ENCODE measurements at places on chromosomes 2 and 18.
A peak's percentile ranks its signal among the peaks of the same experiment; 100 is the strongest.

DNA sequence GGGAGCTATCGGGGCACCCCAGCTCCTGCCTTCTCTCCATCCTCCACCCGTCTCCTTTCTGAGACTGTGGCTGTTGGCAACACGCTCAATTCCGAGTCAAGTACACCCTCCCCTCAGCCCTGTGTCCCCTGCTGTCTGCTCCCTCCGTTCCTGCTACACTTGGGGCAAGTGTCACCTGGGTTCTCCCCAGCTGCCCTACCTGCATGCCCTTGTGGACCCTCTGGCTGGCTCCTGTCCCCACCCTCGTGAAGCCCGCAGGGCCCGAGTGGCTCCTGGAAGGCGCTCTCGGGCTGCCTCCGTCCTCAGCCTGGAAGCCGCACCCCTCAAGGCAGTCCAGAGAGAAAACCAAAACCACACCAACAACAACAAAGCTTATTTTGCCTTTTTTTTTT, 33.9 kb downstream of the PDIA6 start:
- peaks cover 13% of the 10 kb centered on the region for H3K4me1 ChIP-seq
- no peak overlapping the region for H3K4me3 ChIP-seq
- DNase-seq, result no peak
- no peaks in the 10 kb centered on the region for H3K27me3 ChIP-seq

- no peak for DNase-seq
- no peak overlapping the region for H3K4me3 ChIP-seq
- H3K27ac ChIP-seq, result no peak overlapping the region
- H3K27me3 ChIP-seq, result no peaks in the 10 kb centered on the region
- no peaks in the 10 kb centered on the region for H3K36me3 ChIP-seq
- no peaks in the 10 kb centered on the region for H3K4me1 ChIP-seq
These were observed 1383.2 kb downstream of the LRP1B start for GRCh38 chr2:140747665-140748064.

DNA sequence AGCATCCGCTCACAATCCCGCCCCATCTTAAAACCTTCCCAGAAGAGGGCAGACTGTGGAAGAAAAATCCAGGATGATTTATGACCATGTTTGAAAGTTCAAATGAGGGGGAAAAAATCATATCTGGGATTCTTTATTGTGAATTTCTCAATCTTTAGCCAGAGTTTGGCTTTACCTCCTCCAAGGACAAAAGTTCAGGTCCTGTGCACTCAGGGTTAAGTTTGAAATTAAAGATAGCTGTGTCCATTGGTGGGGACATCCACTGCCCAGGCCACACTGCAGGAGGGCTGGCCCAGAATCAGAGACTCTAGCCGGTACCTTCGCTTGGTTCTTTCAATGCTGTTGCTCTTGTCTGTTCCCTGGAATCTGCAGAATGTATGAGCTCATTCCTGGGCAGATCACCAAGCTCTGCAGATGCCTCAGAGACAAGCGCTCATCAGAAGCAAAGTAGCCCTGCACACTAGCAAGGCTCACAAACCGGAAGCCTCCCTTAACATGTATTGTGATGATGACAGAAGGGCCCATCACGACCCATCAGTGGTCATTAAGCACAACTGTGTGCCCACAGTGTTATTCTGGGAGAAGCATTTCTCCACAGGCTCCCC, 375.3 kb upstream of the KLHL29 start:
- H3K27me3 ChIP-seq, result no peaks in the 10 kb centered on the region
- peak overlapping the region; percentile 8 for H3K27ac ChIP-seq
- no peaks in the 10 kb centered on the region for H3K4me1 ChIP-seq
- peak; percentile 29 for DNase-seq
- no peak overlapping the region for H3K4me3 ChIP-seq

DNA sequence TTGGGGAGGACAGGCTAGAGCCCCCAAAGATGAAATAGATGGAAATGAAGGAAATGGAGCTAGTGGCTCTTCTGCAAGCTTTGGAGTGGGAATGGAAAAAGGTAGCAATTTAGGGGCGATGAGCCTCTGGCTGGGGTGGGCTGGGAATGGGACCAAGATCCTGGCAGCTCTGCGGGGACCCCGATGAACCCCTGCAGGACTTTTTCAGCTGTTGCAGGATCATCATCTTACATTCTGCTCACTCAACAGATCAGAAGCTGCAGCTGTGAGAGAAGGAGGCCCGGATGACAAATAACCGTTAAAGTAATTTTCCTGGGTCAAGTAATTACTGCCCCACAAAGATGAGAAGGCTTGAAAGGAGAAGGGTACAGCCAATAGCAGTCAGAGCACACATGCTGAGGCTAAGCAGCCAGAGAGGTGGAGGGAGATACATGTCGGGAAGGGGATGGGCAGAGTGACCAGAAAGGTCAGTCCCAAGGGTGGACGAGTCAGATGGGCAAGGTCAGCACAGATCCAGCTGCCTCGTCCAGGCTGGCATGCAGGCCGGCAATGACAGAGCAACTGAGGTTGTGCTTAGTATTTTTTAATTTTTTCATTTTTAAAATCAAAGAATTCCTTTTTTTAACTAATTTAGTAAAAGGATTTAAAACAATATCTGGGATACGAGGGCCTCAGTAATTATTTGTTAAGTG, 245.0 kb upstream of the RAB6C start:
- H3K36me3 ChIP-seq, result no peaks in the 10 kb centered on the region
- H3K4me3 ChIP-seq, result no peak overlapping the region
- DNase-seq, result no peak
- no peaks in the 10 kb centered on the region for H3K4me1 ChIP-seq
- no peaks in the 10 kb centered on the region for H3K27me3 ChIP-seq

DNA sequence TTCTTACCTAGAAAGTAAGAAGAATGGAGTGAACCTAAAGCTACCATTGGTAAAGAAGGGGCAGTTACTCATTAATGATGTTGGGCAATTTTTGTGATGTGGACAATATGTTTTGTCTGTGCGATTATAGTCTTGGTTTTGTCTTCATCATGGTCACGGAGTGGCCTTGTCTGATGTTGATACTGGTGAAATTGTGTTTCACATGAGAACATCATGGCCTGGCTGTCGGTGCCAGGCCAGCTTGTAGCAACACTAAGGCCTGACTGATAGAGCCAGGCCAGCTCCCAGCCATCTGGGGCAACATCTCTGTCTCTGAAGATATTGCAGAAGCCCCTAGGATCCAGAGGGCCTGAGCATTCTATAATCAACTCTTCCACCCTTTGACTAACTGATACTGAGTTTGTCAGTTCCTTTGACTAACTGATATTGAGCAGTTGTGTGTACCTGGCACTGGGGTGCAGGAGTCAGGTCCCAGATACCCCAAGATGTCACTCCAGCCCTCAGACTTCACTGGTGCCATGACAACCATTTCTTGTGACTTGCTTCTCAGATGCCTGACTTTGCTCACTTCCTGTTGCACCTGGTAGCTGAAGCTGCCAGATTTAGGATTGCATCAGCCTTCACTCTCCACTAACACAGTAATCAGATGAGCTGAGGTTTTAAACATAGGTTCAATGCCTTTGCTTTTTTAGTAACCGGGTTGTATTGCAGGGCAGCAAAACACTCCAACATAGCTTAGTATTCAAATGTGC, 62.5 kb downstream of the RPIA start:
- H3K4me1 ChIP-seq, result no peaks in the 10 kb centered on the region
- DNase-seq, result no peak
- no peaks in the 10 kb centered on the region for H3K27me3 ChIP-seq
- H3K4me3 ChIP-seq, result no peak overlapping the region
- peaks cover 98% of the 10 kb centered on the region for H3K36me3 ChIP-seq
- H3K27ac ChIP-seq, result no peak overlapping the region

DNA sequence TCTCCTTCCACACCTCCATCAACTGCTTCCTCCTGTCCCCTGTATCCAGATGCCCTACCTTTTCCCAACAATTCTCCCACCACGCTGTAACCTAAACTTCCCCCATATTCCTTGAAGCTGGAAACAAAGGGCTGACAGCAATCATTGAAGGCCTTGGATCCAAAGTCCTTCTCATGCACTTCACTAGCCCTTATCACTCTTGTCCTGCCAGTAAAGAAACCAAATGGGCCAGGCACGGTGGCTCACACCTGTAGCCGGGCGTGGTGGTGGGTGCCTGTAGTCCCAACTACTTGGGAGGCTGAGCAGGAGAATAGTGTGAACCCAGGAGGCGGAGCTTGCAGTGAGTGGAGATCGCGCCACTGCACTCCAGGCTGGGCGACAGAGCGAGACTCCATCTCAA, 11.9 kb upstream of the ADNP2 start:
- H3K27me3 ChIP-seq, result no peaks in the 10 kb centered on the region
- H3K4me3 ChIP-seq, result no peak overlapping the region
- no peaks in the 10 kb centered on the region for H3K4me1 ChIP-seq
- no peak overlapping the region for H3K27ac ChIP-seq

GRCh38 chr2:185876234-185876633, 137.6 kb downstream of the FSIP2 start:
- no peaks in the 10 kb centered on the region for H3K36me3 ChIP-seq
- no peak overlapping the region for H3K4me3 ChIP-seq
- H3K27ac ChIP-seq, result no peak overlapping the region
- no peak for DNase-seq
- H3K27me3 ChIP-seq, result no peaks in the 10 kb centered on the region
- H3K4me1 ChIP-seq, result no peaks in the 10 kb centered on the region

DNA sequence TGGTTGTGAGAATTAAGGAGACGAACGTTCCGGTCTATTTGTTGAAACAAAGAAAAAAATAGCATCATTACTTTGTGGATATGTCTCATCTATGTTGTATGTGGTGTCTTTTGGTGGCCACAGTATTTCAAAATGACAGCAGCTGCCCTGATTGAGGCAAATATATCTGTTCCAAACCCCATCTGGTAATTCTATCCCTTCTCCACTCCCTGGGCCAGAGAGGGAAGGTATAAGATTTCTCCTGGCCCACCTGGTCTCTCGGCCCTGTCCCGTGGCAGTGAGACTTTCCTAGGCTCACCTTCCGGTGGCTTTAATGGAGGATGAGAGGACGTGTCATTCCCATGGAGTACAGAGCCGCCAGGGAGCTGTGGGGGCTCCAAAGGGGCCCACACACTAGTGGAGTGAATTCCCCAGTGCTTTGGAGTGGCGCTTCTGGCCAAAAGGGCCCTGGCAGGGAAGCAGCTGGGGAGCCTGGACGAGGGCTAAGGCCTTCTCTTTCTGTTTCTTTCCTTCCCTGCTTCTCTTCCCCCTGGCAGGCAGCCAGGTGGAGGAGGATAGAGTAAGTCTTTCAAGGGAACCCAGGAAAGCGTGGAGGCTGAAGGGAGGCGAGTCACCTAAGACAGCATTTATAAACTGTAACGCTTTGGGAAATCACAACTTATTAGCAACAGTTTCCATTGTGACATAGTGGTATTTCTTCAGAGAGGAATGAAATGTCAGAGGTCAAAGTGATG, 5.6 kb downstream of the FOSL2 start:
- H3K27me3 ChIP-seq, result no peaks in the 10 kb centered on the region
- no peaks in the 10 kb centered on the region for H3K4me1 ChIP-seq
- H3K27ac ChIP-seq, result peak overlapping the region; percentile 100
- H3K36me3 ChIP-seq, result no peaks in the 10 kb centered on the region
- H3K4me3 ChIP-seq, result no peak overlapping the region

GRCh38 chr2:68733365-68733764, 1.2 kb upstream of the ARHGAP25 start:
- no peak for DNase-seq
- H3K36me3 ChIP-seq, result no peaks in the 10 kb centered on the region
- H3K4me1 ChIP-seq, result no peaks in the 10 kb centered on the region

GRCh38 chr2:233334915-233335314, 19.4 kb upstream of the DGKD start:
- H3K36me3 ChIP-seq, result no peaks in the 10 kb centered on the region
- H3K27ac ChIP-seq, result no peak overlapping the region
- H3K27me3 ChIP-seq, result no peaks in the 10 kb centered on the region

DNA sequence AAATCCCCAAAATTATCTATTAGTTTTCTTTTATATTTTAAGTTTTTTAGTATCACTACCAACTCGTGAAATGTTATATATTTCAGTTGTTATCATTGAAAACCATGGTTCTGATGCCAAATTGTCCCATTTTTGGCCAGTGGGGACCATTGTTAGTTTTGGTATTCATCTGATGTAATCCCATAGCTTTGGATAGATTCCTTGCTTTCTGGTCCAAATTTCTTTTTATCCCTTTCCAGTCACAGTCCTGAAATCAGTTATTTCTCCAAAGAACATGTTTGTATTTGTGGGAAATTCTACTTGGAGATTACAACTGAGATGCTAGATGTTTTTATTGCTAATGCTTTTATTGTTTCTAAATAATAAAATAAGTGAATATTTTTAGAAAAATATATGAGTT, 976.8 kb upstream of the CRIM1 start:
- H3K27ac ChIP-seq, result no peak overlapping the region
- DNase-seq, result no peak
- H3K27me3 ChIP-seq, result no peaks in the 10 kb centered on the region
- H3K4me1 ChIP-seq, result no peaks in the 10 kb centered on the region
- H3K36me3 ChIP-seq, result no peaks in the 10 kb centered on the region

DNA sequence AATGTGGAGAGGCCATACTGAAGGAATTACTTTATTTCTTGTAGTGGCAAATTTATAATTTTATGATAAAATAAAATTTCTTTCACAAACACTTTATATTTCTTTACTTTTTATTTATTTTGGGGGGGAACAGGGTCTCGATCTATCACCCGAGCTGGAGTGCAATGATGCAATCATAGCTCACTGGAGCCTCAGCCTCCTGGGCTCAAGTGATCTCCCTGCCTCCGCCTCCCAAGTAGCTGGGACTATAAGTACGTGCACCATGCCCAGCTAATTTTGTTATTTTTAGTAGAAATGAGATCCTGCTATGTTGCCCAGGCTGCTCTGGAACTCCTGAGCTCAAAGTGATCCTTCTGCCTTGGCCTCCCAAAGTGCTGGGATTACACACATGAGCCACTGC, 59.6 kb downstream of the SOS1 start:
- H3K27me3 ChIP-seq, result no peaks in the 10 kb centered on the region
- no peak overlapping the region for H3K4me3 ChIP-seq
- H3K4me1 ChIP-seq, result no peaks in the 10 kb centered on the region
- no peaks in the 10 kb centered on the region for H3K36me3 ChIP-seq
- no peak overlapping the region for H3K27ac ChIP-seq
- no peak for DNase-seq

- H3K36me3 ChIP-seq, result no peaks in the 10 kb centered on the region
- DNase-seq, result no peak
- no peak overlapping the region for H3K4me3 ChIP-seq
- no peaks in the 10 kb centered on the region for H3K4me1 ChIP-seq
- H3K27me3 ChIP-seq, result no peaks in the 10 kb centered on the region
These were observed 87.7 kb upstream of the LRP1B start for GRCh38 chr2:142218471-142218870.

GRCh38 chr2:5937851-5938565, 245.8 kb downstream of the SOX11 start:
- no peaks in the 10 kb centered on the region for H3K27me3 ChIP-seq
- H3K4me3 ChIP-seq, result no peak overlapping the region
- no peak overlapping the region for H3K27ac ChIP-seq
- no peaks in the 10 kb centered on the region for H3K36me3 ChIP-seq
- H3K4me1 ChIP-seq, result no peaks in the 10 kb centered on the region

All from tibial nerve (tissue), 4 donors.